AML-193 (cell line): ENCODE measurements at places on chromosomes 12 and 14.

GRCh38 chr12:98053202-98053601 is 462.2 kb upstream of the TMPO start:
- no peak for DNase-seq

- no peak for DNase-seq
These were observed 37.0 kb downstream of the CCDC91 start for GRCh38 chr12:28227251-28227650.

DNA sequence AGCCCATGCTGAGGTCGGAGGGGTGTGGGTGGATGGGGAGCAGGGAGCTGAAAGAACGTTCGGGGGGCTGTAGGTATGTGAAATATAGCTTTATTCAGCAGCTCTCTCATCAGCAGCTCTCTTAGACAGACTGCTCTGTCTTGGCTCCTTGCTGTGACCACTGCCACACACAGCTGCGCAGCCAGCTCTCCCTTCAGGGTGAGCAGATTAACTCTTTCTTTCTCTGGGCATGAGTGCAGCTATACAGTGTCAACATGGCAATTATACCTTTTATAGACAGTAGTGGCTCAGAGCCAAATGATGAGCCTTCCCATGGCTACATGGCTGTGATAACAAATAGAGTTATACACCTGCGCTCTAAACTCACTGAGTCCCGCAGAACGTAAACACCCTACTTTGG is 137.7 kb upstream of the NEDD1 start:
- DNase-seq = no peak

GRCh38 chr14:93089521-93090269 is 26.0 kb downstream of the ITPK1 start:
- DNase-seq = no peak

DNA sequence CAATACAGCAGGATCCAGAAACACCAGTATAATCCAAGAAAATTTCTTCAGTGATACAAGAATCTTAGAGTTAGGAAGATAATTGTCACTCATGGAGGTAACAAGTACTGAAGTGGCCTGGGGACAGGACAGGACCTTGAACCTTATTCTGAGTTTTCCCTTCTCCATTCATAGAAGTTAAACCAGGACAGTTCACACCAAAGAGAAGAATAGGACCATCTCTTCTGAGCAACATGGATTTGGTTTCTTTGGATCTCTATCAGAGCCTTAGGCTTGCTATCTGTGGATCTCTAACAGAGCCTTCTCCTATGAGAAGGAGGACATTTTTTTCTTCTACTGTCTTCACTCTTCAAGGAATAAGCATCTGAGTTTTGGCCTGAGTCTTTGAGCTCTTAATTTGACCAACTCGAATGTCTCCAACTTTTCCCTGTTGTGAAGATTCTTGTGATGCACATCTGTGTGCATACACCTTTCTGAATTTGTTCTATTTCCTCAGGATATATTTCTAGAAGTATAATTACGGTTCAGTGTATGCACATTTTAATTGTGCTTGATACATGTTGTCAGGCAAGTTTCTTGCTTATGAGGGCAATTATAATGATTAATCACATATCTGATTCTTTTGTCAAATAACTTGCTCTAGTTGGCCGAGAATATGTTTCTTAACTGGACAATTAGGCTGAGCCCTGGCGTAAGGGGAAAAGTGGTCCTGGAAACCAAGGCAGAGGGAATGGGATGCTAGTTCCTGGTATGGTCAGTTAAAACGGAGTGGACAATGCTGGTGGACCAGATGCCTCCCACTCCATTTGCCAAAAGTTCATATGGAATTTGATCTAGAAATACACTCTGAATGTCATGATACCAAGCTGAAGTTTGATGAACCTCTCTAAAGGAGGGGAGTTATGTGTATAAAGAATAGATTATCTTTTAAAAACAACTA is 6.6 kb downstream of the KRT6A start:
- no peak for DNase-seq

- no peak for DNase-seq
These were observed 81.8 kb upstream of the STAC3 start for GRCh38 chr12:57332646-57333312.

DNA sequence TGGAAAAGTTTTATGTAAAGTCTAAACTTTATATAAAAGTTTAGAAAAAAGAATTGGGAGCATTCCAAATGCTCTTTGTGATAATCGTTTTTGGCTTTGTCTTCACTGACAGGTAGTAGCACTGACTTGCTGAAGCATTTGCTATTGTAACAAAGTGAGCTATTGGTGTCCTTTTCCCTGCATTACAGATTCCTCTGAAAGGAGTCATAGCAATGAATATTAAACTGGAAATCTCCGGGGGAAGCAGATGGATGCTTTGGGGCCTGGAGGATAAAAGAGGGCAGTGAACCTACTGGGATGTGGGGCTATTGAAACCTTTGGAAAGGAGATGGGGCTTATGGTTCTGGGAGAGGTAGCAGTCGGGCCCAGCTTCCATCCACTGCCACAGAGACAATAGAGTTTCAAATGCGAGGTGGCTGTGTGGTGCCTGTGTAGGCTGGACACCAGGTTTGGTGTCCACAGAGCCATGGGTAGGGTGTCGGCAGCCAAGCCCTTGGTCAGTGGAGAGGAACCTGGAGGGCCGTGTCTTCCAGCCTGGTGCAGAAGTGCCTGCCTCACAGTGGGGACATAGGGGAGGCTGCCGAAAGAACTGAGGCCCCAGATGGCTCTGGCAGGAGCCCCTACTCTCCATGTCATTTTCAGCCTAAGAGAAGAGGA is 10.1 kb downstream of the GSG1 start:
- no peak for DNase-seq

DNA sequence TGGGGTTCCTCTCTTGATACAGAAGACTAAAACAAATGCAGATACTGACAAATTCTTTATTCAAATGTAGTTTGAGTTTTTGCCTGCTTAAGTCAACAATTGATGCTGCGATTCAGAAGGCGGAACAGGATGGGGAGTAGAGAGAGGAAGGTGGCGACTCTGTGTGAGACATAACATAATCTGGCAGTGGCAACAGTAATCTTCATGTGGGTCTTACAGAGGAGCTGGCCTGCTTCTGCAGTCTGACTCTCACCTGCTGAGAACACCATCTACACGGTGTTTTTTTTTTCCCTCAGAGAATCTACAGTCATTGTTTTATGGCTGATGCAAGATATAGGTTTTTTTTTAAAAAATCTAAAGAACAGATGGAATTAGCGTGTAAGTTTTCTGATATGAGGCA is 10.1 kb downstream of the CCDC92 start:
- DNase-seq = no peak
